Upper lobe of left lung (tissue), 6 donors: ENCODE measurements at places on chromosomes 7 and 10. TPM values are rescaled to one million over a fixed set of nuclear protein-coding genes. Genes with fewer than 3 reads are reported as not detected.

The MKX gene
- total RNA-seq = 0.30 TPM

GRCh38 chr10:13231808-13232207 lies 2.4 kb downstream of the UCMA start:
- no peak for DNase-seq

The EN2 gene
- not detected for total RNA-seq

GRCh38 chr7:157210682-157211081 lies 72.0 kb downstream of the UBE3C start:
- no peak for DNase-seq
